EL (cell line): ENCODE measurements at places on chromosomes 5 and 9.

GRCh38 chr9:91496351-91496750 lies 72.7 kb upstream of the NFIL3 start:
- no peak for DNase-seq

GRCh38 chr5:113902917-113903660 lies 389.6 kb downstream of the YTHDC2 start:
- DNase-seq: no peak

GRCh38 chr9:14165376-14166035 lies 148.4 kb downstream of the NFIB start:
- no peak for DNase-seq

DNA sequence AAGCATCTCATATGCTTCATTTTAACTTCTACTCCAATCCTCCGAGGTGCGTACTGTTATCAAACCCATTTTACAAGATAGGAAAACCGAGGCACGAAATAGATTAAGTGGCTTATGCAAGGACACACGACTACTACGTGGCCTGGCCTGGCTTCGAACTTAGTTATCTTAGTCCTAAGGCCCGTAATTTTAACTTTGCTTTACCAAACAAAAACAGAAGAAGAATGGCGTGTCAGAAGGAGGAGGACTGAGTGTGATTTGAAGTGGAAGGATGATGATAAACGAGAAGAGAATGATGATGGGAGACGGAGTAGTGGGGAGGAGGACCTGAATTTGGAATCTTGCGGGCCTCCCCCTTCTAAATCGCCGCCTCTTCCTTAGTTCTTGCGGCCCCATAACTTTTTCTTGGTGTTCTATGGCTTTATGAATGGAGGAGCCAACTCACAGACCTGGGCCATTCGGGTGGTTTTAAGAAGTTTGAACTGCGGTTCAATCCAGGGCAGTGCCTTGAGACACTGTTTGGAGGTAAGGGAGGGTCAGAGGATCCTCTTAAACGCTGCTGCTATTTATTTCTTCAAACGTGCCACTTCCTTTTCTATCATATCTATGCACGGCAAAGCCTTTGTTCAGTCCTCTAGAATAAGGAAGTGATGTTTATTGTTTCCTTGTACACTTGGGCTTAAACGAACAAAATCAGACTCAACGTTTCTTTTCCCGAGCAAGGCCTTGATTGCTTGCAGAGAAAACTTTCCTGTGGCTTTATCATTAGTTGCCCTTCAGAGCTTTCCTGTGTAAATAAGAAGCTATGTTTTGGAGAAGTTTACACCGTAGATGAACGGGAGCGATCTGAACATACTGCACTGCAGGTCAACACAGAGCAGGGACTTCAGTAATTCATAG lies 795 bp downstream of the CNOT8 start:
- peak; percentile 29 for DNase-seq

- no peak for DNase-seq
Measured at GRCh38 chr9:137449081-137449844, 8.1 kb upstream of the ENTPD8 start.

- DNase-seq: no peak
Measured at GRCh38 chr9:113640418-113640817, 176.9 kb downstream of the RGS3 start.

DNA sequence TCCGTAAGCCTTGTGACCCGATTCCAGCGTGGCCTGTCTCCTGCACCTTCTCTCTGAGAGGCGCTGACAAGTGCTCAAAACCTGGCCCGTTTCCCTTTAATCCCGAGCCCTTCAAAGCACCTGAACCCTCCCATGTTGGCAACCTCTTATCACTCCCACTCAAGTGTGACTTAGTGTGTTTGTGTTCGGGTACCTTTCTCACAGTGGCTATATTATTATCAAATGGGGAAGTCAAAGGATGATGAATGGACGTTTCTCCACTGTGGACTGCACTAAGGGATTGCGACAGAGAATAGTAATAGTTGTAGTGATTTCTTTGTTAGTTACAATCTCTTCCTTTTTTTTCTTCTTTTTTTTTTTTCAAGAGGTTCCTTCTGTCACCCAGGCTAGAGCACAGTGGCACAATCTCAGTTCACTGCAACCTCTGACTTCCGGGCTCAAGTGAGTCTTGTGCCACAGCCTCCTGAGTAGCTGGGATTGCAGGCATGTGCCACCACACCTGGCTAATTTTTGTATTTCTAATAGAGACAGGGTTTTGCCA lies 65.4 kb upstream of the TNFSF8 start:
- DNase-seq: no peak

DNA sequence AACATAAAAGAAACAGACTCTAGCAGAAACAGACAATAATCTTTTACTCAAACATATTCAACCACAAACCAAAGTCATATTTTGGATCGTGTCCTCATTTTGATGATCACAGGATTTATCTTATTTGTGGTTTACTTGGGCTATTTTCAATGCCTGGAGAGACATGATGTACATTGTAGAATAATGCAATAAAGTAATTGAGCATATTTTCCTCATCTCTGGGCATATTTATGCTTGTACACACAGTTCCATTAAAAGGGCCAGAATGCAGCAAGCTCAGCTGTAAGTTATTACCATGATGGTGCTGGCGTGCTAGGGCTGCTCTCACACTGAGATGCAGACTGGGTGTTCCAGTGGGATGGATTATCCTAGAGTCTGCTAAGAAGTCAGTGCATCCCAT lies 456.7 kb downstream of the TLE4 start:
- DNase-seq: peak; percentile 30

- DNase-seq: no peak
Measured at GRCh38 chr9:78791779-78792178, 494.9 kb downstream of the PSAT1 start.

DNA sequence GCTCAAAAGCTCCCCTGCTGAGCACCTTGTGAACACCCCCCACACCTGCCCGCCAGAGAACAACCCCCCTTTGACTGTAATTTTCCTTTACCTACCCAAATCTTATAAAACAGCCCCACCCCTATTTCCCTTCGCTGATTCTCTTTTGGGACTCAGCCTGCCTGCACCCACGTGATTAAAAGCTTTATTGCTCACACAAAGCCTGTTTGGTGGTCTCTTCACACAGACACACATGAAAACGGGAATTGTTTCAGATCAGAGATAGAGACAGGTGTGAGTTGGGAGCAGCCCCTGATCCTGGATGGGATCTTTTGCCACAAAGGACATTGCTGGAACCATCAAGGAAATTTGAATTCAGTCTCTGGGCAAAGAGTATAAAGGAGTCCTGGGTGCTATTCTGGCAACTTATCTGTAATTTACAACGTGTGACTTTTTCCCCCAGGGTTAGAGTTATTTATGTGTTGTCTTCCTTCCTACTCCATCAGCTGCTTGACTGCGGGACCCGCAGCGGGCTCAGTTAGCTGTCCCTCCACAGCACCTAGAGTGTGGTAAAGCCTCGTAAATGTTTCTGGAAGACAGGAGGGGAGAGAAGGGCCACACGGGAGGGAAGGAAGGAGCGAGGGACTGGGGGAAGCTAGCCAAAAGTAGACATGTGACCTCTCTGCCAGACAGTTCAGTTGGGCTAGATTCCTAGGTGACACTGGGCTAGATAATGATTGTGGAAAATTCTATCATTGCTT lies 437.0 kb downstream of the ZNF608 start:
- DNase-seq: no peak

DNA sequence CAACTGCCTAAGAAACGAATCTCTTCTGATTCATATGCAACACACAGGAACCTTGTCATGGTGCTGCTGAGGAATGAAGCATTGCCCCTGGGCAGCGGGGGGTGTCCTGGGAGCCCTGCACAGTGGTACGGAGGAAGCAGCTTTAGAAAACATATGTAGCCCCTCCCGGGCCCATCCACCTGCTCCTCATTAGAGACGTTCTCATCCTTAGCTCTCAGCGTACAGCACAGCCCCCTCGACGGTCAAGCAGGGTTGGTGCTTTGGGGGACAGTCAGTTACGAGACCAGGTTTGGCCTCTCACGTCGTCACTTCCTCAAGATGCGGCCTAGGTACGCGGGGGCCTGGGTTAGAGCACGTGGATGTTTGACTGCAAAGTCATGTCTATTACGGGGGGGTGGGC lies 28.4 kb upstream of the LAMC3 start:
- no peak for DNase-seq

GRCh38 chr5:178207183-178207916 lies 3.0 kb downstream of the HNRNPAB start:
- DNase-seq: peak; percentile 53

- DNase-seq: no peak
Measured at GRCh38 chr5:67901814-67902496, 313.6 kb upstream of the PIK3R1 start.

GRCh38 chr5:111172504-111172903 lies 51.7 kb upstream of the CAMK4 start:
- peak; percentile 3 for DNase-seq

GRCh38 chr5:38341641-38342040 lies 83.3 kb downstream of the EGFLAM start:
- no peak for DNase-seq

GRCh38 chr9:78860801-78861475 lies 564.0 kb downstream of the PSAT1 start:
- DNase-seq: peak; percentile 88

DNA sequence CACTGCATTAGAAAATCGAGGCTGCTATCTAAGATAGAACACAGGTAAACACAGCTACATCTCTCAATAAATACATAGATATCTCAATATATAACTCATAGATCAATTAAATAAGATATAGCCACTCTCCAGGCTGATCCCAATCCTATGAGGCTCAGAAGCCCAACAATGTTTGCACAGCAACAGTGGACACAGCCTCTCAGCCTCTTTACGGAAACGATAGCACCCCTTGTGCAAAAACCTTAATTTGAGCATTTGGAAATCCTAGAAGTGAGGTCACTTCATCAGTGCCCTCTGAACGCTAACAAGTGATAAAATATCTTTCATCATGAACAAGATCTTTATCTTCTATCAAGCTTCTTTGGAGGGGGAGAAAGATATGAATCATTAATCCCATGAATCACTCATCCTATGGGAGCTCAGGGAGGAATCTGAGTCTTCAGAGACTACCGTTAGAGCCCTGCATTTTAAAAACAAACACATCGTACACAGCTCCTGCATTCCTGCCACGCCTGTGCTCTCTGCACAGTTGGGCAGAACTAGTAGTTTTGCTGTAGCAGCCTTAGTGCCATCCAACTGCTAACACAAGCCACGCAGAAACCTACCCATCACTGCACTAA lies 71.4 kb downstream of the MED27 start:
- peak; percentile 88 for DNase-seq

DNA sequence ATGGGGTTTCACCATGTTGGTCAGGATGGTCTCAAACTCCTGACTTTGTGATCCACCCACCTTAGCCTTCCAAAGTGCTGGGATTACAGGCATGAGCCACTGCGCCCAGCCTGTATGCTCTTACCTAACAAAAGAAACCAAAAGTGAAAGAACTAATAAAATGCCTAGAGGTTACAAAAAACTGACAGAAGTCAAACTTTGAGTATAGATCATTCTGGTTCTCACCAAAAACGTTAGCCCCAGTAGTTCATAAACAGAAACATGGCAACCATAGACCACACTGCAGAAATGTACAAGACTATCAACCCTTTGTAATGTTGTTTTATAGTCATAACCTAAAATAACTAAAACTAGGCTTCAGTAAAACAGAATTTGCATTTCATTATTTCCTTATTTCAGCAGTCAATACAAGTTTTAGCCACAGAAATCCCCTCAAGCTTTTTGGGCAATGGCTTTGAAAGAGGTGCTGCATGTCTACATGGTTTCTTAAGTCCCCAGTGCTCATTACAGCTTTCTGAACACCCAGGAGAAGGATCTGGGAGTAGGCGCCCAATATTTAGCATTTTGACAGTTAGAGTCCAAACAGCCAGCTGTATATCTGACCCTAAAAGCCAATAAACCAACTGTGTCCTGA lies 72.5 kb downstream of the EPB41L4A start:
- no peak for DNase-seq

- DNase-seq: no peak
Measured at GRCh38 chr5:91109634-91110033, 273.5 kb downstream of the ARRDC3 start.
